ENCODE measurements at places on chromosomes 6 and 20. TPM values are rescaled to one million over a fixed set of nuclear protein-coding genes. Genes with fewer than 3 reads are reported as not detected.

DNA sequence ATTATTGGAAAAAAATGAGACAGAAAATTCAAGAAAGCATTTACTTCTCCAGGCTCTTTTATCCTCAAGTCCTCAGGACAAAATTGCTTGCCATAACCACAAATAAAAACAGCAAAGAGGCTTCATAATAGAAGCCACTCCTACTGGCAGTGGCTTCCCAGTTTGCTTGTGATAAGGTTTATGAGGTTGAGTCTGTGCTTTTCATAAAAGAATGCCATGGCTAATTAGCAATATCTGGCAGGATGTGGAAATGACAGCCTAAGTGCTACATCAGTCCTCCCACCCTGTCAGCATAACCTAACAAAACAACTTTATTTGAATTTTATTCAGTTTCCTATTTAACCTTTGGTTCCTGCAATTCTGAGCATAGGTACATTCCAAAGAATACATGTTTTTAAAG lies 80.9 kb upstream of the HTR1E start:
- no peak for DNase-seq
- peaks cover 4% of the 10 kb centered on the region for H3K27me3 ChIP-seq

GRCh38 chr6:19210849-19211590 lies 626.1 kb upstream of the ID4 start:
- no peak for DNase-seq
- no peak overlapping the region for H3K4me3 ChIP-seq
- no peak overlapping the region for H3K27ac ChIP-seq
- no peaks in the 10 kb centered on the region for H3K27me3 ChIP-seq
- no peaks in the 10 kb centered on the region for H3K36me3 ChIP-seq

GRCh38 chr20:21052686-21053001 lies 53.5 kb downstream of the LINC00237 start:
- no peaks in the 10 kb centered on the region for H3K36me3 ChIP-seq
- no peak overlapping the region for H3K4me3 ChIP-seq
- peaks cover 13% of the 10 kb centered on the region for H3K27me3 ChIP-seq

Gene DNMT3B
- total RNA-seq: 18.2 TPM

GRCh38 chr6:76876922-76877553 lies 586.3 kb downstream of the HTR1B start:
- no peaks in the 10 kb centered on the region for H3K4me1 ChIP-seq
- H3K27me3 ChIP-seq: no peaks in the 10 kb centered on the region
- peak overlapping the region; percentile 92 for H3K4me3 ChIP-seq
- peak overlapping the region; percentile 86 for H3K27ac ChIP-seq
- peaks cover 7% of the 10 kb centered on the region for H3K36me3 ChIP-seq

GRCh38 chr6:21527731-21528130 lies 65.8 kb upstream of the SOX4 start:
- H3K4me3 ChIP-seq: no peak overlapping the region
- H3K4me1 ChIP-seq: no peaks in the 10 kb centered on the region
- peaks cover 4% of the 10 kb centered on the region for H3K27me3 ChIP-seq
- H3K36me3 ChIP-seq: no peaks in the 10 kb centered on the region
- H3K27ac ChIP-seq: no peak overlapping the region

DNA sequence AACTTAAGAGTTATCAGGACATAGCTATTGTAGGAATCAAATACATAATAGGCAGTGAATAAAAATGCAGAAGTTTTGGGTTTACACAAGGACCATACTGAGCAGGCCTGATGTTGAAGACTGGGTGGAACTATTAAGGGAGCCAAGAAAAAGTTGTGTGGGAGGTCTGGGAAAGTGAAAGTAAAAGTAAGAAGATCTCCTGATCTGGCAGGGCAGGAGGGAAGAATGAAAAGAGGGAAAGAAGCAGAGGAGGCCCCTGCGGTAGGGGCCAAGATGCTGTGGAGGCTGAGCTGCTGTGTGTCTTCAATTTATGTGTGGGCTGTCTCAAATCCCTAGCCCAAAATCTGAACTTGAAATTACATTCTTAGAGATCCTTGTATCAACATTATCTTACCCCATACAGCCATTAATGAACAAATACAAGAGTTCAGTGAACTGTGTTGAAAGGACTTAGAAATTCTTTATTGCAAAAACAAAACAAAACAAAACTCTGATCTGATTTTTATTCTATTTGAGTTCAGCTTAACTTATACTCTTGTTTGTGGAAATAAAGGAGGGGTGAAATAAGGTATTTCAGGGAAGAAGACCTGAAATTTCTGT lies 1183.8 kb downstream of the HACE1 start:
- no peak overlapping the region for H3K4me3 ChIP-seq
- no peaks in the 10 kb centered on the region for H3K27me3 ChIP-seq
- no peak for DNase-seq
- peaks cover 4% of the 10 kb centered on the region for H3K4me1 ChIP-seq

DNA sequence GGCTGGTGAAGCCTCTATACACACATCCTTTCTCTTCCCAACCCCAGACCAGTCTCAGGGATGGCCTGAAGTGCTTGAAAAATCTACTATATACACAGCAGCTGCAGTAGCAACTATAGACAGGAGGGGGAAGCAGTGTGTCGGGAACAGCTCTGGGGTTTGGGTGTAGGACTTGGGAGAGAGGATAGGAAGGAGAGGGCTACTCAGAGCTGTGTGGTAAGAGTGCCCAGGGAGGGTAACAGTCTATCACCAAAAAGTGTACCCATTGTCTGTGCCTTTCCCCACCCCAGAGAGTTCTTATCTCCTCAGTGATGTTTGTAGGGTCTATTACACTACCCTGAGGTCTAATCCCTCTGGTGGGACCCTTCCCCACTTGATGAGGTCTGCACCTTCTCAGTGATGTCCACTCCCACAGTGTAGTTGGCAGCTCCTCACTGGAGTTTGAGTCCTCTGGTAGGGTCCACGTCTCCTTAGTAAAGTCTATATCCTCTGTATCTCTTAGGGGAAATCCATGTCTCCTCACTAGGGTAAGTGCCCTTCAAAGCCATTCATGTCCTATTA lies 1.5 kb upstream of the GGT7 start:
- H3K27me3 ChIP-seq: peaks cover 3% of the 10 kb centered on the region
- H3K4me3 ChIP-seq: peak overlapping the region; percentile 98
- peaks cover 12% of the 10 kb centered on the region for H3K36me3 ChIP-seq
- H3K4me1 ChIP-seq: peaks cover 51% of the 10 kb centered on the region

- peaks cover 43% of the 10 kb centered on the region for H3K27me3 ChIP-seq
- H3K36me3 ChIP-seq: no peaks in the 10 kb centered on the region
- DNase-seq: no peak
- H3K4me1 ChIP-seq: peaks cover 8% of the 10 kb centered on the region
- H3K27ac ChIP-seq: no peak overlapping the region
- H3K4me3 ChIP-seq: no peak overlapping the region
Measured at GRCh38 chr6:37540390-37540789, 40.7 kb upstream of the CCDC167 start.

- no peak overlapping the region for H3K4me3 ChIP-seq
- no peaks in the 10 kb centered on the region for H3K36me3 ChIP-seq
- peak; percentile 11 for DNase-seq
- no peaks in the 10 kb centered on the region for H3K27me3 ChIP-seq
- H3K4me1 ChIP-seq: peaks cover 9% of the 10 kb centered on the region
- H3K27ac ChIP-seq: no peak overlapping the region
Measured at GRCh38 chr6:13866301-13866700, 51.9 kb upstream of the MCUR1 start.

DNA sequence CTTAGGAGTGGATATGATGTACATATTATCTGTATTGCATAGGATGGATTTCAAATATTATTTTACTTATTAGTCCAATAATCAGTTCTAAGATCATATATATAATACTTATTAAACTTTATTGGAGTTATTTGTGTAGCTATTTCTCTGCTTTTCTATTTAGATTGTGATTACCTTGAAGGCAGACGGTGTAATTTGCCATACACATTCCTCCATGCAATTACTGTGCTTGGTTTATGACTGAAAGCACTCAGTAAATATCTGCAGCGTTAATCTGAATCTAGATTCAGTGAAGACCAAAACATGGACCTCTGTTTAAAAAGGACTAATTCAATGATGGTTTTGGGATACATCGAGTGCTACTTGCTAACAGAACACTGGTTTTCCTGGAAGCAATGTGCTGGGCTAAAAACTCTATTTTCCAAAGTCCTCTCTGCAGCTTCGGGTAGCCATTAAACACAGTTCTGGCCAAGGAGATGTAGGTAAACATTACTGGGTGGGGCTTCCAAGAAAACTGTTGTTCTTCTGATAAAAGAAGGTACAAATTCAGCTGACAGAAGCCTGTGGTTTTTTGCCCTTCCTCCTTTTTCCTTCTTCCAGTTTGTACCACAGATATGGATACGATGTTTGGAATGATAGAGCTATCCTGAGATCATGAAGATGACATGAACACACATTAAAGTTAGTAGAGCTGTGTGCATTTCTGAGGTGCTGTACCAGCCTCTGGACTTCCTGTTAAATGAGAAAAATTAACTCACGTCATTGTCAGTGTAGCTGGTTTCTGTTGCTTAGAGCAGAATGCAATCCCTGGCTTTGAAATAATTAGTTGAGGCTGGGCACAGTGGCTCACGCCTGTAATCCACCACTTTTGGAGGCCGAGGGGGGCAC lies 136.5 kb upstream of the NUP153 start:
- peaks cover 3% of the 10 kb centered on the region for H3K4me1 ChIP-seq
- no peaks in the 10 kb centered on the region for H3K27me3 ChIP-seq
- no peak overlapping the region for H3K4me3 ChIP-seq
- DNase-seq: no peak
- peak overlapping the region; percentile 57 for H3K27ac ChIP-seq
- H3K36me3 ChIP-seq: peaks cover 28% of the 10 kb centered on the region

Gene HRH3
- 0.24 TPM for total RNA-seq

- peak overlapping the region; percentile 66 for H3K27ac ChIP-seq
- H3K27me3 ChIP-seq: no peaks in the 10 kb centered on the region
- no peaks in the 10 kb centered on the region for H3K36me3 ChIP-seq
Measured at GRCh38 chr6:110328259-110328658, 29.9 kb downstream of the METTL24 start.

Gene SKIC2
- total RNA-seq: 84.2 TPM

Gene COL20A1
- 0.36 TPM for total RNA-seq

Gene LAMA4
- total RNA-seq: 3.8 TPM

GRCh38 chr20:34736106-34736735 lies 32.1 kb downstream of the TP53INP2 start:
- H3K27me3 ChIP-seq: no peaks in the 10 kb centered on the region
- no peak overlapping the region for H3K4me3 ChIP-seq
- no peak for DNase-seq
- H3K36me3 ChIP-seq: peaks cover 29% of the 10 kb centered on the region
- H3K27ac ChIP-seq: no peak overlapping the region

- no peak for DNase-seq
- H3K36me3 ChIP-seq: no peaks in the 10 kb centered on the region
- H3K4me1 ChIP-seq: no peaks in the 10 kb centered on the region
- H3K27me3 ChIP-seq: no peaks in the 10 kb centered on the region
- H3K4me3 ChIP-seq: no peak overlapping the region
Measured at GRCh38 chr6:93701526-93701925, 282.2 kb upstream of the EPHA7 start.

Gene FAM83D
- 11.7 TPM for total RNA-seq

GRCh38 chr20:63259734-63260460 lies 5.6 kb upstream of the NKAIN4 start:
- H3K27me3 ChIP-seq: peaks cover 16% of the 10 kb centered on the region
- no peak overlapping the region for H3K4me3 ChIP-seq
- peaks cover 29% of the 10 kb centered on the region for H3K4me1 ChIP-seq

DNA sequence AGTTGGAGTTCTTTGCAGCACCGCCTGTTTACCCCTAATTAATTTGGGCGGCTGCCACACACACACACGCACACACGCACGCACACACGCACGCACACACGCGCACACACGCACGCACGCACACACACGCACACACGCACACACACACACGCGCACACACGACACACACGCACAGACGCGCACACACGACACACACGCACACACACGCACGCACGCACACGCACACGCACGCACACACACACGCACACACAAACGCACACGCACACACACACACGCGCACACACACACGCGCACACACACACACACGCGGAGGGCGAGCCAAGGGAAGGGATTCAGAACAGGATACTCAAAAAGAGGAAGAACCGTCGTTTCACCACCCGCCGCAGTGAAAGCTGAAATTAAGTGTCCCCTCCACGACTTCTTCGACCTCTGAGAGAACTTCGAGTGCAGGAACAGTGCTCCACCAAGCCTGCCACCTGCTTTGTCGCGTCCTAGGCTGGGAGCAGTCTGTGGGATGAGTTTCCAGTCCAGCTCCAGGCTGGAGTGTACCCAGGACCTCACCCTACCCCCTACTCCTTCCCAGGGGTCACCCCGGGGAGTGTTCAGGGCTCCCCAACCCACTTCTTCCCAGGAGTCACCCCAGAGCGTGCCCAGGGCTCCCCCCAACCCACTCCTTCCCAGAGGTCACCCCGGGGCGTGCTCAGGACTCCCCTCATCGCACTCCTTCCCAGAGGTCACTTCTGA lies 1.1 kb downstream of the RNASET2 start:
- H3K27ac ChIP-seq: peak overlapping the region; percentile 56
- H3K4me3 ChIP-seq: peak overlapping the region; percentile 90
- DNase-seq: no peak
- H3K27me3 ChIP-seq: peaks cover 5% of the 10 kb centered on the region
- peaks cover 5% of the 10 kb centered on the region for H3K36me3 ChIP-seq

Gene WFDC6
- not detected for total RNA-seq

- peaks cover 24% of the 10 kb centered on the region for H3K4me1 ChIP-seq
- H3K4me3 ChIP-seq: no peak overlapping the region
- H3K36me3 ChIP-seq: no peaks in the 10 kb centered on the region
- H3K27me3 ChIP-seq: no peaks in the 10 kb centered on the region
- DNase-seq: no peak
Measured at GRCh38 chr6:108795122-108795521, 53.1 kb upstream of the ARMC2 start.

- no peak for DNase-seq
- no peak overlapping the region for H3K27ac ChIP-seq
- H3K36me3 ChIP-seq: no peaks in the 10 kb centered on the region
- H3K27me3 ChIP-seq: peaks cover 12% of the 10 kb centered on the region
- no peak overlapping the region for H3K4me3 ChIP-seq
Measured at GRCh38 chr20:61808447-61808846, 257.2 kb downstream of the TAF4 start.

Gene NNAT
- total RNA-seq: 114 TPM

GRCh38 chr6:15254070-15254975 lies 8.5 kb downstream of the JARID2 start:
- DNase-seq: no peak
- no peaks in the 10 kb centered on the region for H3K27me3 ChIP-seq
- peak overlapping the region; percentile 54 for H3K27ac ChIP-seq

GRCh38 chr20:17794400-17794799 lies 94.6 kb downstream of the BANF2 start:
- H3K27me3 ChIP-seq: no peaks in the 10 kb centered on the region
- H3K4me3 ChIP-seq: no peak overlapping the region
- H3K27ac ChIP-seq: no peak overlapping the region
